ENCODE measurements at places on chromosomes 1 and 21.
A peak's percentile ranks its signal among the peaks of the same experiment; 100 is the strongest.

DNA sequence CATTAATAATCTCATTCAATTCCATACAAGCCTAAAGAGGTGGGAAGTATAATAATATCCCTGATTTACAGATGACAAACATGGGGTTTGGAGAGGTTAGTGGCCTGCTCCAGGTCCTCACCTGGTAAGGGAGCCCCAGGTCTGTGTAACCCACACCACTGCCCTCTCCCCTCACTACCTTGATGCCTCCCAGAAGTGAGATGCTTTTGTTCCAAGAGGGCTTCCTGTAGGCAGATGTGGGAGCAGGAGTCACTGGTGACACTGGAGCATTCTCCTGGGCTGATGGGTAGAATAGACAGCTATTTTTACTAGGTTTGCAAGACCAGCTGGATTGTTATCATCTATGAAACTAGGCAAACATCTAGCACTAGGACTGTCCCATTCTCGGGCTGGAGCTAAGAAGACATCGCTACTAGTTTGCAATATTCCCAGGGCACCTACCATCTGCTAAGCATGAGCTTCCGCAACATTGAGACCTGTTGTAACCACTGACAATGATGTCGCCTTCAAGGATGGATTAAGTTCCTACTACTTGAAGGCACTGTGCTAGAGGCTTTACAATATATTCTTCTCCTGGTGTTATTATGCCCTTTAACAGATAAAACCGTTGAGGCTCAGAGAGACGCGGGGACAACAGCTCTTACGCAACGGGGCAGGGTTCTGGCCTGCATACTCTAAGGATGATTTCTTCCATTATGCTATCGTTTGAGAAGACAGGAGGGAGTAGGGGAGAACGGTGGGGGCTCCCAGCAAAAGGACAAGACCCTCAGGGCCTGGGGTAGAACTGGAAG, 35.0 kb downstream of the BATF3 start:
- DNase-seq: no peak

DNA sequence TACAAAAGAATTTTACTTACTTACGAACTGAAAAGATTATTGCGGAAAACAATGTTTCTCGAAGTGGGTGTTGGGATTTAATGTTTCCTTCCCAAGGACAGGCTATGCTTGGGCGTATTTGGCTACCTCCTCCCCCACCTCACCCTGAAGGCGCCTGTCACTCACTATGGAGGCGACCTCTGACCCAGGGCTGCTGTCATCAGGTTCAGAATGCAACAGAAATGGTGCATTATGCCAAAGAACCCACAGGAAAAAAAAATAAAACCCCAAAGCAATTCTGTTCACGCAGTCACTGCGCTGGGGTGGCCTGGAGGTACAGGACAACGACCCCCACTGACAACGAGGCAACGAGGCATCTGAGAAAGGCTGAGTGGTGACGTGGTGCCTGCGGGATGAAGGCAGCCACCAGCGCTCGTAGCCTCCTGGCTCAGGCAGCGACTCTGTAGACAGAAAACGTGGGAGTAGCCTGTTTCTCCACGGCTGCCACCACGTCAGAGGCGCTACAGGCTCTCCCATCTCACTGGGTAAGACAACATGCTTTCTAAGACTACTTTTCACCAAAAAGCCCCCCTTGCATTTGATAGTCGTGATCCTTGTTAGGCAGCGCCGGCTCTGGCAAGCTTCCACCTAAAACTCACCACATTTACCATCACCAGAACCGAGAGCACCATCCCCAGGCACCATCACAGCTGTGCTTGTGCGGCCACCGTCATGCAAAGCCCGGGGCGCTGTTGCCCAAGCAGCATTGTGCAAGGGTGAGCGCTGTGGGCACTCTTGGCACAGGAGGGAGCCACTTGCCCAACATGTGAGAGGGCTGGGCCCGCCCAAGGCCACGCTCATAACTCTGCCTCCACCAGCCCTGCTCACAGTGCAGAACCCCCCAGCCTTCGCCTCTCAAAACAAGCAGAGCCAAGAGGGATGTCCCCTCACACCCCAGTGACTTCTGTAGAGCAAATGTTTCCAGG, 14.3 kb downstream of the NADK start:
- DNase-seq: no peak

DNA sequence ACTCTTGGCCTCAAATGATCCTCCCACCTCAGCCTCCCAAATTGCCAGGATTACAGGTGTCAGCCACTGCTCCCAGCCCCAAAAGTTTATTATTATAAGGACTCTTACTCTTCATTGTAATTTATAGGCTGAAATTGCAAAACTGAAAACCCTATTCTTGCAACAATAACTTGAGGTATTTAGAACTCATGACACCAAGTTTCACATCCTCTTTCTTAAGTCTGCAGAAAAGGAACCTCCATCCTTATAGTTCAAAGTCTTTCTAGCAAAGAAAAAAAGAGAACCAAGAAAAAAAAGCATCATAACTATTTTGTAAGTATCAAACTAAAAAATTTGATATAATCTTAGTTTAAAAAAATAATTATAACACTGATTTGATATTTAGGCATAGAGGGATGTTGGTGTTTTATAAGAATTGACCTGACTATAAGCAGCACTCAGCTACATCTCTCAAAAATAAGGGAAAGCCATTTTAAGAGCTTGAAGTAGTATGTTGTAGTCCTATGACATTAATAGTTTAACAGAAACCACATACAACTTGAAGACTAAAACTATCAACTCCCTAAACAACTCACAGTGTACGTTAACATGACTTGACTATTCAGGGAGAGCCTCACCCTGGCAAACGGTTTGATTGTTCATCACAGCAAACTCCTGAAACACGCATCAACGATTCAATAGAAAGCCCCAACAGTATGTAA, 122.4 kb downstream of the AKT3 start:
- DNase-seq: no peak

GRCh38 chr1:155323729-155324036, 3.0 kb downstream of the RUSC1 start:
- peak; percentile 89 for DNase-seq

DNA sequence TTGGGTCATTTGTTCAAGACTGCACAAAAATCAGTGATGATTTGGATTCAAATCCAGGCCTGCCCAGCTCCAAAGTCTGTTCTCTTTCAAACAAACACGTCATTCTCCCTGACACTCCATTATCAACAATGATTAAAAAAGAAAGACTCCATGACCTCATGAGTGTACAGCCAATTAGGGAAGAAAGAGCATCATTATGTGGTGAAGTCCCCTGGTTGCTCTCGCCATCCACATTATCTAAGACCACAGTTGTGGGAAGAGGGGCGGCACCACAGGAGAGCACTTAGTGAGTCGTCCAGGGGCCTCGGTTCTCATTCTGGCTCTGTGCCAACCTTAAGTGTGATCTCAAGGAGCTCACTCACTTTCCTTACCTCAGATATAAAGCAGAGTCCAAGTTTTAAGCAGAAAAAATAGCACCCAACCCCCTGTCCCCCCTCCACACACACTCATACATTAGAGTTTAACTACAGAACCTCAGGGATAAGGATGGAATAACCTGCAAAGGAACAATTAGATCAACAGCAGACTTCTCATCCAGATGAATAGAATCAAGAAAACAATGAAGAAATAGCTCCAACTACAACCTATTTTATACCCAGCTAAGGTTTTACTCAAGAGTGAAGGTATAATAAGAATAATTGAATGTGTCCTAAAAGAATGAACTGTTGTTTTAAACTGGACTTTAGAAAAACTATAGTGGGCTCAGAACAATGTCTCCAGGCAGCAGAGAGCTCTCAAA, 47.8 kb downstream of the COL6A1 start:
- DNase-seq: no peak

DNA sequence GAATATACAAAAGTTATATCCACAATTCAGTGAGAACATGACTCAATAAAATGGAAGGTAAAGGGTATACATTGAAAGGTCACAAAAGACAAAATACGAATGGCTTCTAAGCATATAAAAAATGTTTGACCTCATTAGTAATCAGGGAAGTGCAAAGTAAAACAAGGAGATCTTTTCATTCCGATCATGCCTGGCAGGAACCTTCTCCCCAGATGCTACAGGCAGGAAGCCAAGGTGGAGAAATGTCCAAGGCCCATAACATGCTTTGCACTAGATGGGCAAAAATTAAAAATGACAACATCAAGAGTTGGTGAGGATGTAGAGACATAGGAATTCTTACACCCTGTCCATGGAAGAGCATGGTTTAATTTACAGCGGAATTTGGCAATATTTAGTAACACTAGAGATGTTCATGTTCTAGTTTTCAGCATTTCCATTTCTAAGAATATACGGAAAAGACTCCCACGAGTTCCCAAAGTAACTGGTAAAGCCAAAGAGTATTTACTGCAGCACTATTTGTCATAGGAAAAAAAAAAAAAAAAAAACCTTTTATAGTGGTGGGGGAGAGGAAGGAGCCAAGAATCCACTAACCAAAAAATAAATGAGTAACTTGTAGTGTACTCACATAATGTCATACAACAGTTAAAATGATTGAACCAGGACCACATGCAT, 184.5 kb upstream of the KAZN start:
- DNase-seq: peak; percentile 85

GRCh38 chr21:39319251-39319756, 5.9 kb upstream of the BRWD1 start:
- no peak for DNase-seq

DNA sequence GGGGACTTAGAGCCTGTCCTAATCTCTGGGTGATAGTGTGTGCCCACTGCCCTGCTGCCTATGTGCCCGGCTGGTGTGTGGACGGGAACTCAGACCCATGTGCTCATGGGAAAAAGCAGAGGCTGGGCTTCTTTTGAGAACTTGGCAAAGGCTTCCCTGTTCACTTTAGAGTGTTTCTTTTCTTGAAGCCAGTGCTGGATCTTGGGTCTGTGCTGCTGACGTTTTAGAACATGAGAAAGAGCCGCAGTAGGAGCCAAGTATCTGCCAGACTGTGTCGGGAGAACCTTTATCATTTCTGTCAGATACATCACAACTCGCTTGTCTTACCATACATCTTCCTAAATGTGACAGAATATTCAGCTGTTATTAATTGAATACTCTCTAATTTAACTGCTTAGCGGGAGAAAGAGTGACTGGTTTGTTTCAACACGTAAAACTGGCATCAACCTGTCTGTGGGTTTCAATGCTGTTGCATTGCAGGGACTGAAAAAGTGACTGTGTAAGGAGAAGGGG, 195.2 kb downstream of the PBX1 start:
- peak; percentile 54 for DNase-seq

DNA sequence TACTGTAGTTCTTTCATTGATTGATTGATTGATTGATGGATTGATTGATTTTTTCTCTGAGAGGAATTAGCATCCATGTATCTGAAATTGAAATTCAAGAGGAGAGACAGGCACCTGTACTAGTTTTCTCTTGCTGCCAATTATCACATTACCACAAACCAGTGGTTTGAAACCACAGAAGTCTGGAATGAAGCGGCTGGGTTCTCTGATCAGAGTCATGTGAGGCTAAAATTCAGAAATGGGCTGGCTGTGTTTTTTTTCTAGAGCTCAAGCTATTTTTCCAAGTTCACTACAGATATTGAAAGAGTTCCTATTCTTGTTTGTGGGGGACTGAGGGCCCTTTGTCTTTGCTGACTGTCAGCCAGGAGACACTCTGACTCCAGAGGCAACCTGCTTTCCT, 10.0 kb downstream of the NBPF3 start:
- DNase-seq: peak; percentile 69

- no peak for DNase-seq
These were observed 54.3 kb downstream of the SLX9 start for GRCh38 chr21:44994047-44994694.

DNA sequence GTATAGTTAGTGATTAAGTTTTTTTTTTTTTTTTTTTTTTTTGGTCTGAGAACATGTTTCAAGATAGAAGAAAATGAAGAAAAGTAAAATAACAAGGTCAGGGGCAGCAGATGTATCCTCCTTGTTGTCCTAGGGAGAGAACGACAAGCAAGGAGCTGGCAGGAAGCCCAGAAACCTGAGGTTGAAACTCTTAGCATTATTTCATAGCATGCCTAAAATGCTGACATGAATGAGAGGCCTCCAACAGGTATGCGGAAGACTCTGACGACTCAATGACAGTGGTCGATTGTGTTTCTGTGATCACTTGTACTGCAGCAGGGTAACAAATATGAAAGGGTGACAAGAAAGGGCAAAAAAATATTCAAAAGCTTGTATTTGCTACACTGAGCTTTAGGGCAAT, 415.9 kb downstream of the PLA2G4A start:
- DNase-seq: peak; percentile 65

Data from fibroblast of upper back skin (primary cell).